CD4-positive, CD25-positive, alpha-beta regulatory T cell (primary cell): ENCODE measurements at places on chromosomes 1 and 21.

- no peak for DNase-seq
Measured at GRCh38 chr1:56387071-56387740, 192.2 kb downstream of the PLPP3 start.

DNA sequence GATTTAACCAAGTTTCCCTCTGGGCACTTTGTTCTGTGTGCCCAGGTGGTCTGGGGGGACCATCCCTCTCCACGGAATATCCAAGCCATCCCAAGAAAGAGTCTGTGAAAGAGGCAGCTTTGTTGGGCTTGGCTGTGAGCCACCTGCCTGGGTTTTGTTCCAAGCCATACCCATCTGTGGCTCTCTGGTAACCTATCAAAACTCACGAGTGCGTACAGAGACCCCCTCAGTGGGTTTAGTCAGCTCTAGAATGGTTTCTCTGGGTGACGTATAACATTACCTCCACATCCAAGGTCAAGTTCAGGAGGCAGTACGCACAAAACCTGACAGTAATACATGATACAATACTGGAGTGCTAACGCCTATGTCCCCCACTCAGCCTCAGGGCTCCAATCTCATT is 54.2 kb downstream of the DNTTIP2 start:
- no peak for DNase-seq

DNA sequence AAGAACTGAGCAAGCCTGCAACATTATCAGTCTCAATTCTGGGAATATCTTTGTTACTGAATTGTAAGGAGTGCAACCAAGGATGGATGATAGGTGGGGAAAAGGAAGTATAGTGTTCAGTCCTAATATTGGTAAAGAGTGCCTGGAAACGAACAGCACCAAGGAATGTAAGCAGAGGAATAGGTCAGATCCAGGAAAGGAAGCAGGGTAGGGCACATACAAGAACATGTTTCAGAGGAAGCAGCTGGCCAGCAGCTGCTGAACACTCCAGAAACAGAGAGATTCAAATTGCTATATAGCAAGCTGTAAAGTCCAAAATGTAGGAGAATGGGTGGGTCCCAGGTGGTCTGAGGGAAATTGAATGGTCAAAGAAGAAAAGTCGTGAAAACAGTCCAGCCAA is 37.9 kb downstream of the CRB1 start:
- no peak for DNase-seq

DNA sequence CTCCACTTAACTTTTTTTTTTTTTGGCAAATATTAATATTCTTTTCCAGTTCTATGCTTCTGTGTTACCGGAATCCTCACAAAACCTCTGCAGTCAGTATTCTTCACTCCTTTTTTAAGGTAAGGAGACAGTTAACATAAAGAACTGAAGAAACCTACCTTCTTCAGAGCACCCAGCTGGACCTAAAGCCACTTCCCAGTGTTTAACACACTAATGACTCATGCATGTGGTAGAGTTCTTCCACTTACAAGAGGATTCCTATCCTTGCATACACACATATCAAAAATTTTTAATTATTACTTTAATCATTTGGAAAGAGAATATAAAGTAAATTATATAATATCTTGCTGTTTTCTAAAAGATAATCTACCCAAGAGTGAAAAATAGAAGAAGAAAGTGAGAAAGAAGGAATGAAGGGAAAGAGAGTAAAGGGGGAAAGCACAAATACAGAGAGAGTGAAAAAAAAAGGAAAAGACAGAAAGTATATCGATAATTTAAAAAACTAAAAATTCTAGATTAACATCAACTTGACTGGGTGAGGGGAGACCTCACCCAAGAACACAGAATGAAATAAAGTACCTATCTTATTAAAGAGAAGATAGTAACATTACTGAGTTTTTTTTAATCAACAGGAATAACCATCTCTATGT is 54.9 kb downstream of the ENAH start:
- no peak for DNase-seq

DNA sequence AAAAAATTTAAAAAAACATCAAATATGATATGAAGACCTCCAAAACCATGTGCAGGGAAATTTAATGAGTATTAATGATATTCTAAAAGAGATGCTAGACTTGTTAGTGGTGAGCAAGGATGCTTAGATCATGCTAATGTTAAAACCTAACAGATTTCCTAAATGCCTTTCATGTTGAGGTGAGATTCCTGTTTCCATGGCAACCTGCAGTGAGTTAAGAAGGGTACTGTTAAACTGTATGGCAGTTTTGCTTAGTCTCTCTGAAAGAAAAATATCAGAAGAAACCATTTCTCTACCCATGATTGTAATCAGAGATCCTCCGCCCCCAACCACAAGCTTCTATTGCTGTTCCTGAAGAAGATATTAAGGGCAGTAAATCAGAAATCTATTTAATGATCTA is 321.6 kb upstream of the LRRC7 start:
- DNase-seq, result no peak

- no peak for DNase-seq
Measured at GRCh38 chr21:25506261-25506660, 101.0 kb downstream of the MRPL39 start.

DNA sequence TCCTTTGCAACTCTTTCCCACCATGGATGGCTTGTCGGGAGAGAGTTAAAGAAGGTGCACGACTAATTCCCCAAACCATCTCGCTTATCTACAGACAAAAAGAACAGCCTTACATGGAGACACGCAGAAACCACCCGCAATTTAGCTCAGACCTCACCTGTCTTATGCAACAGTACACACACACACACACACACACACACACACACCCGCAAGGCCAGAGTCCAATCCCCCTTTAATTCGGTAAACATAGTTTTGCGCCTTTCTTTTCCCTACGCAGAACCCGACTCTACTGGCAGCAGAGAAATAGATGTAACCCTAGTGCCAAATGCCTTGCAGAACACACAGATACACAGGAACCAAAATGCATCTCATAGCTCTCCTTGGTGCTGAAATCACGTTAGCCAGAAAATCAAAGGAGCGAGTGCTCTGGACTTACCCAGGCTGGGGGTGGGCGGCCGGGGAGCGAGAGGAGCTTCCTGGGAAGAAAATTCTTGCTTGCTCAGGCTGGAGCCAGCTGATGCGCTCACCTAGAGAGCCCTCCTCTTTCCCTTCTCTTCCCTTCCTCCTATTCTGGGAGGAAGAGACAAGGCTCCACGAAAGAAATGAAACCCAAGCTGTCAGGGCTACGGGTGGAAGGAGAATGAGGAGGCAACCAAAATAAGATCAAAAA is 470 bp downstream of the TNR start:
- no peak for DNase-seq

DNA sequence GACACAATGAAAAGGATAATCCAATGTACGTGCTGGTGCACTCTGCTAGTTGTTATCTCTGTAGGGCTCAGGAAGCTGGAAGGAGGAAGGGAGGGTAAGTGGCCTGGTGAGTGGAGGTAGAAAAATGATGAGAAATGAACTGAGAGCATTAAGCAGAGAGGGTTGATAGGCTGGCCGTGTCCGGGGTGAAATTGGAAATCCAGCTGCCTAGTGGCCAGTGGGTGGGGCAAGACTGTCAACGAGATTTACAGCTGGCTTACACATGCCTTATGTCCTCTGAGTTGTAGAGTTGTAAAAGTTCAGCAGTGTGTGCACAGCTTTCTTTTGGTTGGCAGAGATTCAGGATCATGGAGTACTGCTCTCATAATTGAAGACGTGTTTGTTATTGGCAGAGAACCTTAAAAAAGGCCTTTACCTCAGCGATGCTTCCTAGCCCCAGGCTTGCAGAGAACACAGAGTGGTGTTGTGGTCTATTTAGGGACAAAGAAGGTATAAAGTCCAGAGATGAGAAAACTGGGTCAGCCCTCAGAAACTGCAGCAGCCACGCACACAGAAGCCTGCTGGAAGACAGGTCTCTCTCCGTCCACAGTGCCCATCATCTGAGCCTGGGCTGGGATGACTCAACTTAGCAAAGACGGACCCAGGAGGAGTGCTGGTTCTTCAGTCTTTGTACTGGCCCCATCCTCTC is 132.4 kb downstream of the EDEM3 start:
- DNase-seq, result no peak

DNA sequence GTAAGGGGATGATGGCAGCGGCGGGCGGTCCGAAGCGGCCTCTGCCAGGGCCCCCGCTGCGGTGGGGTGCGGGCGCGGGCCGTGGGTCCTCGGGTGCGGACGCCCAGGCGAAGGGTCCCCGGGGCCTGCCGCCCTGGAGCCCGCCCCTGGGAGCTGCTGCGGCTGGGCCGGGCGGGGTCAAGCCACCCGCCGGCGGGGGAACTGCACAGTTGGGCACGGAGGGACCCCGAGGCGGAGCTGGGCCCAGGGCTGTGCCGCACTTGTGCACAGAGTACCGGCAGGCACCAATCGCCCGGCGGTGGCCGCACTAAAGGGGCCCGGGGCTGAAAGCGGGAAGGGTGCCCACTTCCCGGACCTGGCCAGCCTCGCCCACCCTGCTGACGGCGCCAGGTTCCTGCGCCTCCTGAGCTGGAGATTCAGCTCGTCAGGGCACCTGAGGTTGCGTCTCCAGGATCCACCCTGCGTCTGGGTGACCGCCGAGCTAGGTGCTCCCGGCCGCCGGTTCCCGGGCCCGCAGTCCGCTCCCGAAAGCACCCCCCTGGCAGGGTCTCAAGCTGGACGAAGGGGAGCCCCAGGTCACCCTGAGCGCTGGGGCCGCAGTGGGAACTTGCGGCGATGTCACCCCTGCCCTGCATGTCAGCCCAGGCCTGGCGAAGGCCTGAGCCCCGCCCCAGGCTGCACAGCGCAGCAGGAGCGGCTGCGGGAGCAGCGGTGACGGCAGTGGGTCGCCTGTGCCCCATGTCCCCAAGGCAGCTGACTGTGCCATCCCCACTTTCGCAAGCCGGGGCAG is 56.7 kb upstream of the ETV3 start:
- no peak for DNase-seq

DNA sequence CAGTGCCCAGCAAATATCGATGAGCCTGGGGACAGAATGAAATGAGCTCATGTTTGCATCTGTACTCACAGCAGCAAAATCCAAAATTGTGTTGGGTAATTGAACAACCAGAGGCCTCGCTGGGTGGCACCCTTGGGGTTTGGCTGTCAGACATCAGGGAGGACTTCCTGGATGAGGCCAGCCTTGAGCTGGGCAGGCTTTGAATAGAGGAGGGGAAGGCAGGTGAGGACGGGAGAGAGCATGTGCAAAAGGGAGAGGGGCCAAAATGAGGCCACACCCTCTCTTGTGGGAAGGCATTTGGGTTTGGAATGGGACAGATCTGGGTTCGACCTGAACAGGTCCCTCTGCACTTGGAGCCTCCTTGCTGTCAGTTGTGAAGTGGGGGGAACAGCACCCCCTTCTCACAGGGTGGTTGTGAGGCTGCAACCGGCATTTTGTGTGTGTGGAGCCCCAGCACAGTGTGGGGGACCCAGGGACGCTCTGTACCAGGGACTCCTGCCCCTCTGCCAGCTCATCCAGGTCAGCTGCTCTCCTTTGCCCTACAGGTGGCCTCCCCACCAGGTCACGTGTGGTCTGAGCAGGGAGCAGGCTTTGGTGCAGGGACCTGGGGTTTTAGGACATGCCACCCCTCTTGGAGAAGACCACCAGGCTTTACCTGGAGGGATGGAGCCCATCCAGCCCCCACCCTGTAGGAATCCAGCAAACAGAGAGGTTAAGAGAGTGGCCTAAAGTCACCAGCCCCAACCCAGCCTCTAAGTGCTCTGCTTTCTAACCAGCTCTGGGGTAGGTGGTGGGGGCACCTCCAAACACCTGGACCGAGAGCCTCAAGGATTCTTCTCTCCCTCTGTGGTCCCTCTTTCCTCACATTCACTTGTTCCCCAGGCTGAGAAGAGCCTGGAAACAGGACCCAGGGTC is 521.8 kb downstream of the PTPRU start:
- DNase-seq, result no peak

GRCh38 chr1:175524003-175524402 is 219.4 kb downstream of the TNR start:
- DNase-seq, result no peak

- DNase-seq, result no peak
Measured at GRCh38 chr1:30137001-30137400, 586.4 kb downstream of the MATN1 start.

DNA sequence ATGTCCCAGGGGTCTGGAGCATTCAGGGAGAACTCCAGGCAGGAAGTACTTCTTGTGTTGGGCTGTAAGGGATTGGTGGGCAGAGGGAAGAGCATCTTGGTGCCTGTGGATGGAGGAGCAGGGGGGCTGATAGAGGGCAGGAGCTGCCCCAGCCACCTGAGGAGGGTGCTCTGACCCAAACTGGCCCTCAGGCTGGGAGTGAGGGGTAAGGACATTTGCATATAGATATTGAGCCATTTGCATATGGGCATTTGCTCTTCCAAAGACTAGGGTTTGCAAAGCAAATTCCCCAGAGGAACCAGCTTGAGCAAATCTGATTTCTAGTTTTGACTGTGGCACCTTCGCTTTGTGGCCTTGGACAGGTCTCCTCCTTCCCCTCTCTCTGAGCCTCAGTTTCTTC is 18.2 kb downstream of the ZNF362 start:
- DNase-seq, result no peak

DNA sequence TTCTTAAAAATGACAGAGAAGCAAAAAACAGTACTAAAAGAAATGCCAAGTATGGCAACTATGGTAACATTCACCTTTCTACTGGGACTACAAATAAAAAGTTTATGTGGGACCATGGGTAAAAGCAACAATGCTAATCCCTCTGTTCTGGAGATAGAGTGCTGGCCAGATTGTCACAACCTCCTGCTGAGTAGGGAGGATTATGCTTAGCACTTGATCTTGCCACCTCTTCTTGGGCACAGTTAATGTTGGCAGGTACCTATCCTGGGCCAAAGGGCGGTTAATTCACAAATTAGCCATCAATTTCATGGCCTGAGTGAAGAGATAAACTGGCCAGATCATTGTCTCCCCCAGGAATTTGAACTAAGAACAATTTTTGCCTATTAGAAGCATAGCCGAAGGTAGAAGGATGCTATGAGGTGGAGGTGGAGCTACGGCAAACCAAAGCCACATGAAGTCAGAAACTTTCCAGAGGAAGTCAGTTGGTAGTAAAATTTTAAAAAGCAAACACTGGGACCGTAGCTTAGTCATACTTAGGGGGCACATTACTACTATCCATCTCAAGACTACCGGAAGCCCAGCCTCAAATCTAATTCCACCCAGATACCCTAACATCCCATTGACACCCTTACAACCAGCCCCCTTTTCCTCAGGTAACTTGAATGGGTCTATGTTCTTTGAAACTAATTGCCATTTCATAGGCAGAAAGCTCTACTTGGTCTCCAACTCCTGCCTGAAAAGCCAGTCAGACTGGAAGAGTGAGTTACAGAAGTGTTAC is 2.7 kb downstream of the SCYL3 start:
- DNase-seq, result peak; percentile 45

GRCh38 chr1:94804442-94804837 is 15.7 kb upstream of the SLC44A3 start:
- no peak for DNase-seq
